ENCODE measurements at places on chromosomes 3 and 15. TPM values are rescaled to one million over a fixed set of nuclear protein-coding genes. Genes with fewer than 3 reads are reported as not detected.

The ARPIN gene
- 5.9 TPM for total RNA-seq

The SMCO1 gene
- total RNA-seq, result not detected

GRCh38 chr15:62164014-62164395 is 1.1 kb downstream of the C2CD4B start:
- no peaks in the 10 kb centered on the region for H3K4me1 ChIP-seq
- H3K27ac ChIP-seq, result no peak overlapping the region
- peak; percentile 61 for DNase-seq

DNA sequence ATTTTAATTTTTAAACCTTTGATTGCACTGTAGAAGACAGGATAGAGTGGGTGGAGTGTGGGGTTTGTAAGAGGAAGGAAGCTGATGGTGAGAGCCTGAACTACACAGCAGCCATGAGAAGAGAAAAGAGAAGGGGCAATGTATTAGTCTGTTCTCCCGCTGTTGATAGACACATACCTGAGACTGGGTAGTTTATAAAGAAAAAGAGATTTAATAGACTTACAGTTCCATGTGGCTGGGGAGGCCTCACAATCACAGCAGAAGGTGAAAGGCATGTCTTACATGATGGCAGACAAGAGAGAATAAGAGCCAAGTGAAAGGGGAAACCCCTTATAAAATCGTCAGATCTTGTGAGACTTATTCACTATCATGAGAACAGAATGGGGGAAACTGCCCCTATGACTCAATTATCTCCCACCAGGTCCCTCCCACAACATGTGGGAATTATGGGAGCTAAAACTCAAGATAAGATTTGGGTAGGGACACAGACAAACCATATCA is 37.3 kb downstream of the STARD5 start:
- no peaks in the 10 kb centered on the region for H3K36me3 ChIP-seq
- no peak overlapping the region for H3K4me3 ChIP-seq
- no peak overlapping the region for H3K27ac ChIP-seq
- DNase-seq, result no peak

- no peaks in the 10 kb centered on the region for H3K4me1 ChIP-seq
- no peak for DNase-seq
- no peaks in the 10 kb centered on the region for H3K27me3 ChIP-seq
- H3K4me3 ChIP-seq, result no peak overlapping the region
Observed at GRCh38 chr3:124793054-124793739, 62.9 kb downstream of the UMPS start.

- H3K27me3 ChIP-seq, result no peaks in the 10 kb centered on the region
- H3K4me1 ChIP-seq, result no peaks in the 10 kb centered on the region
- H3K36me3 ChIP-seq, result no peaks in the 10 kb centered on the region
- H3K27ac ChIP-seq, result no peak overlapping the region
- no peak for DNase-seq
Observed at GRCh38 chr3:105823149-105823867, 45.5 kb downstream of the CBLB start.

DNA sequence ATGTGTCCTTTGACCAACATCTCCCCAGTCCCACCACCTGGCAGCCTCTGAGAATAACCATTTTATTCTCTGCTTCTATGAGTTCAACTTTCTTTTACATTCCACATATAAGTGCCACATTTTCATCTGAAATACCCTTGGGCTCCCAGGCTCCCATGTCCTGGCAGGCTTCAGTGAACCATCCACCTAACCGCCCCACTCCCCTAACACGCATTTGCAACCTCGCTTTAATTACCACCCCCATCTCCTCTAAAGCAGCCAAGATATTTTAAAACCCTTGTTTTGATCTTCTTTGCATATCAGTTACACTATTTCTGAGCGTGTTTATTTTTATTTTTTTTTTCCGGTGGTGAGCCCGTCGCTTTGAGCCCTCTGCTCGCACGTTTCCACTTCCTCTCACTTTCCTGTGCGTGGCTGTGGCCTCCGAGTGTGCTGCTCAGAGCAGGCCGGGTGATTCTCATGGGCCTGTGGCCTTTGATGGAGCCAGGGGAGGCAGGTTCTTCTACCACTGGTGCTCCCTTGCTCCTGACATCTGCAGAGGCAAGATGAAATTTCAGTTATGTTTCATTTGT is 195.4 kb upstream of the LPP start:
- H3K27me3 ChIP-seq, result no peaks in the 10 kb centered on the region
- H3K36me3 ChIP-seq, result no peaks in the 10 kb centered on the region
- H3K4me1 ChIP-seq, result no peaks in the 10 kb centered on the region
- H3K27ac ChIP-seq, result no peak overlapping the region

GRCh38 chr3:40962721-40963120 is 236.6 kb upstream of the CTNNB1 start:
- H3K4me3 ChIP-seq, result no peak overlapping the region
- no peaks in the 10 kb centered on the region for H3K36me3 ChIP-seq
- H3K27me3 ChIP-seq, result no peaks in the 10 kb centered on the region
- no peak for DNase-seq
- H3K27ac ChIP-seq, result no peak overlapping the region
- peaks cover 4% of the 10 kb centered on the region for H3K4me1 ChIP-seq

GRCh38 chr3:112889357-112889756 is 42.7 kb upstream of the CD200R1L start:
- H3K27me3 ChIP-seq, result no peaks in the 10 kb centered on the region
- H3K27ac ChIP-seq, result no peak overlapping the region
- H3K36me3 ChIP-seq, result no peaks in the 10 kb centered on the region
- no peak overlapping the region for H3K4me3 ChIP-seq
- H3K4me1 ChIP-seq, result peaks cover 11% of the 10 kb centered on the region

All from neural progenitor cell (in vitro differentiated cells).